ENCODE measurements at places on chromosomes 4 and X.
A peak's percentile ranks its signal among the peaks of the same experiment; 100 is the strongest.

GRCh38 chr4:99301376-99302164 is 10.8 kb upstream of the ADH1A start:
- no peak for DNase-seq

- peak; percentile 92 for DNase-seq
Measured at GRCh38 chrX:12974796-12975669, at the start of gene TMSB4X. Gene TMSB4X (plus strand): TSS chrX:12975110.

DNA sequence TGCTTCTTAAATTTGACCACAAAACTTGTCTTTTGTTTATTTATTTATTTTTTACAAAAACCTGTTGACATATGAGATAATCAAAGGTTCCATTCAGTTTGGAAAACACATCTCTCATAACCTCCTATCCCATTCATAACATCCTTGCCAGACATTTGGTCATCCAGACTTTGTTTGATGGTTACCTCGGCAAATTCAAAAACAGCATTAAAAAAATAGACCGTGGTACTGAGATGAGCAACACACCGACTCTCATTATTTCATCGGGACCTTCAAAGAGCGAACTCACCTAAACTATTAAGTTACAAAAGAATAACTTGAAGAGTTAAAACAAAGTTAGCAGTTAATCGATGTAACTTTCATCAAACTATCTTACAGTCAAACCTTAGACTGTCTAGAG is 85.8 kb upstream of the RPS6KA3 start:
- no peak for DNase-seq

DNA sequence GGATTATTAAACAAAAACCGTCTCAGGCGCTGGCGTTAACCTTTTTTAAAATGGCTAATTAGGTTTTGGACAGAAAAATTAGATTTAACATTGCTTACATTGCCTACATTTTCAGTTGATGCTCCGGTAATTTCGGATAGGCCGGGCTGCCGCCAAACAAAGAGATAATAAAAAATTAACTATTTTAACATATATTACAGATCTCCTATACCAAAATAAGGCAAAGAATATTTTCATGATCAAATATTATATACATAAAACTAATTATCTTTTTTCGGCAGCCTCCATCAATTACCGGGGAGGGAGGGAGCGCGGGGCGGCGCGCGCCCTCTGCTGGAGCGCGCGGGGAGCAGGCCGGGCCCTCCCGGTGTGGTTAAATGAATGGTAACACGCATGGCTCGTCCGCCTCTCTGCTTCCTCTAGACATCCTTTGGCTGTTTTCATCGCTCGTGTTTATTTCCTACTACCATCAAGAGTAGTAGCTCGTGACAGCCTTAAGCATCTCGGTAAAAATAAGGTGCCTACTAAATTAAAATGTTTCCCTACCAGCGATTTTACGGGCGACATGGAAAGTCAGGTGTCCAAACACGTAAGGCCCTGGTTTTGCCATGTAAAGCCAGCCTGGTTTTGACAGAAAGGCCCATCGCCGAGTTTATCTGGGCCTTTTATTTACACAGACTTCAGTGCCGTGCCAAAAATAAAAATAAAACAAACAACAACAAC is 52.4 kb upstream of the TMEM33 start:
- DNase-seq, result peak; percentile 54

GRCh38 chrX:70479247-70479921 is 34.7 kb downstream of the DLG3 start:
- DNase-seq, result no peak
